Dorsolateral prefrontal cortex (tissue), 122 donors: ENCODE measurements at places on chromosomes 13 and 19.

- no peak for DNase-seq
Measured at GRCh38 chr13:39253774-39254173, 215.5 kb downstream of the NHLRC3 start.

- DNase-seq, result peak; percentile 95
Measured at GRCh38 chr13:30307194-30307970, at the start of gene KATNAL1. TSS of gene KATNAL1 (minus strand) at chr13:30307551. CDS start at chr13:30283777, 23,774 bp downstream.

DNA sequence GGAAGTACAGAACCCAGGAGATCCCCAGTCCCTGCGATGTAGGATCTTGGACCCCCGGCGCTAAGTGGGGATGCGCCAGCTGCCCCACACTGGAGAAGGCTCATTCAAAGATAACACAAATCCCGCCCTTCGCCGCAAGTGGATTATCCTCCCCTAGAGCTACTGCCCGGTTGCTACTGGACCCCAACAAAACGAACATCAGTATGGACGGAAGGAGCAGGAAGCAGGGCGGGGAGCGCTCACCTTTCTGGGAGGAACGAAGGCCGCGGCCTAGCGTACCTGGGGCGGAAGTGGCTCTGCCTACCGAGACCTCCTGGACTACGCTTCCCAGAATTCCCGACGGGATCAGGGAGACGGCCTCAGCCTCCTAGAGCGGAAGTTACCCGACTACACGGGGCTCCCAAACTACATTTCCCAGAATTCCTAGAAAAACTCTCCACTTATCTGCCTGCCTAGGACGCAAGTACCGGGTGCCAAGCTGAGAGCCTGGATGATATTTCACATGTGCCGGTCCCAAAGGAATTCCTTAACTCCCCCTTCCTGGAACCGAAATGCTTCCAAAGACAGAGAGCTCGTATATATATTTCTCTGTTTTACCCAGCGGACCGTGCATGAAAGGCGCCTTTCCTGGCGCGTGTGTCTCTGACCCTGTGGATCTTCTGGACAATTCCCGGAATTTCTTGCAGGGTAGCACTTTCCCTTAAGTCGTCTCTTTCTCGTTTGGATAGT is at the start of gene ZNF112:
TSS of gene ZNF112 (minus strand) at position 298 of the 729 bp plus-strand sequence. CDS start 16,141 bp downstream, outside the sequence.
- DNase-seq, result peak; percentile 94

- no peak for DNase-seq
Measured at GRCh38 chr13:98822225-98822606, 69.7 kb upstream of the SLC15A1 start.

GRCh38 chr19:10388957-10389356 is 8.6 kb upstream of the TYK2 start:
- DNase-seq, result peak; percentile 83

DNA sequence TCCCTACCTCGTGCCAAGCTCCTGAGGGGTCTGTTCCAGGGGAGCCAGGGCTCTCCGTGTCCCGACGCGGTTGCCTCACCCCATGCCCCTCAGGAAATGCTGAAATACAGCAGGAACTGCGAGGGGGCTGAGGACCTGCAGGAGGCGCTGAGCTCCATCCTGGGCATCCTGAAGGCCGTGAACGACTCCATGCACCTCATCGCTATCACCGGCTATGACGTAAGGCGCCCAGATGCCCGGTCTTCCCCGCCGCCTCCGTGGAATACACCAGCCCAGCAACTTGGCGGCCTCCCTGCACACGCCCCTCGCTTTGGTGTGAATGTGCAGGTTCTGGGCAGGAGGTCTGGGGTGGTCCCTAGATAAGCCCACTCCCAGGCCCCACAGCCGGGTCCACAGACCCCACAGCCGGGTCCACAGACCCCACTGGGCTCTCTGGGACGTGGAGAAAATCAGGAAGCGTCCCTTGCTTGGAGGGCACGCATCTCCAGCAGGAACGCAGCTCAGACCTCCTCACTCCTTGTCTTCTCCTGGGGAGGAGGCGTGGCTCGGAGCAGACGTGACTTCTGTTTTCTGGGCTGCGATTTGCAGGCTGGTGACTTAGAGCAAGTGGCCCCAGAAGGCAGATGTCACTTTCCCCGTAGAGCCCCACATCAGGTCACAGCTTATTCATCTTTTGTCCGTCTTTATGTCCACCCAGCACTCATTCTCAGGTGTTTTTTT is 19.4 kb upstream of the F7 start:
- no peak for DNase-seq
